ENCODE measurements at places on chromosomes 1 and 21.
A peak's percentile ranks its signal among the peaks of the same experiment; 100 is the strongest.

GRCh38 chr1:10189659-10190058, 20.7 kb upstream of the KIF1B start:
- DNase-seq, result no peak

DNA sequence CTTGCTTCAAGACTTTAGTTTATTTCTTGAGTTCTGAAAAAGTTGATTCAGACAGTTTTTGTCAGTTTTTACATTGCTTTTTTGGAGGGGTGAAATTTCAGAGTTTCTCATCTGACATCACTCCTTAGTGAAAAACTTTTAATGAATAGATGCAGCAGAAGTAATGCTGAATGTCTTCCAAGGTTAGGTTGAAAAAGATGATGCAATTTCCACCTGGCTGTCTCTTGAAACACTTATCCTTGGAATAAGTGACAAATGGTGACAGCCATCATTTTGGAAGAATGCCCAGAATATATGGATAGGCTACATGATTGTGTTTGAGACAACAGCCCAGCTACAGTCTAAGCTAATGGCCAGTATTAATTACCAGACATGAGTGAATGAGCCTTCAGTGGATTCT, 140.8 kb downstream of the ZNF644 start:
- no peak for DNase-seq

- DNase-seq, result no peak
Measured at GRCh38 chr1:113846391-113847035, 25.0 kb downstream of the PTPN22 start.

DNA sequence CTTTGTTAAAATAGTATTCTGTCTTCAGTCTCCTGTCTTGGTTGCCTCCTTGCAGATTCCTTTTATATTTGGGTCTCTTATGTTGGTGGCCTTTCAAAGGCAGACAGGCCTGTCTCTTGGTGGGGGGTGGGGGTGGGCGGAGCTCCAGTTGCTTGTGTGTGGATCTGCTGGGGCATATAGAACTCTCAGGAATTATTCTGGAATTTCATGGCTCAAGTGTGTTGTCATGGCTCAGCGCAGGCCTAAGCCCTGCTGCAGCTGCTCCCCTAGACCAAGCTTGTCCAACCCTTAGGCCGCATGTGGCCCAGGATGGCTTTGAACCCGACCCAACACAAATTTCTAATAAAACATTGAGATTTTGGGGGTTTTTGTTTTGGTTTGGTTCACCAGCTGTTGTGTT, 8.0 kb downstream of the C1orf35 start:
- DNase-seq, result peak; percentile 18

GRCh38 chr21:42301371-42302075, 13.7 kb downstream of the TFF3 start:
- DNase-seq, result no peak

GRCh38 chr1:44464361-44464760, 59.3 kb downstream of the RNF220 start:
- DNase-seq, result no peak
